Activated gamma-delta T cell treated with Interleukin-2 at 50 U/mL for 16 hours (primary cell): ENCODE measurements at places on chromosomes 4 and X.

- DNase-seq = no peak
Measured at GRCh38 chrX:86051741-86052140, 4.4 kb upstream of the CHM start.

DNA sequence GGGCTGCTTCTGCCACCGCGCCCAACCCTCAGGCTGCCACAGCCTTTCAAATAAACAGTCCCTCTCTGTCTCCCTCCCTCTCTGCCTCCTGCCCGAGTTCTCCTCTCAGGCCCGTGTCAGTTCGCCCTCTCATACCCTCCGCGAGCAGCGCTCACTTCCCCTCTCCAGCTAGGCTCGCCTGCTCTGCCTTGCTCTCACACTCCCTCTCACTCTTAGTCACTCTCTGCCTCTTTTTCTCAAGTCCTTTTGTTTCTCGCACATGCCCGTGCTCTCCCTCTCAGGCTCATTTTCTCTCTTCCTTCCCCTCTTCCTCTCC, 3.2 kb downstream of the EFNB1 start:
- DNase-seq = no peak

DNA sequence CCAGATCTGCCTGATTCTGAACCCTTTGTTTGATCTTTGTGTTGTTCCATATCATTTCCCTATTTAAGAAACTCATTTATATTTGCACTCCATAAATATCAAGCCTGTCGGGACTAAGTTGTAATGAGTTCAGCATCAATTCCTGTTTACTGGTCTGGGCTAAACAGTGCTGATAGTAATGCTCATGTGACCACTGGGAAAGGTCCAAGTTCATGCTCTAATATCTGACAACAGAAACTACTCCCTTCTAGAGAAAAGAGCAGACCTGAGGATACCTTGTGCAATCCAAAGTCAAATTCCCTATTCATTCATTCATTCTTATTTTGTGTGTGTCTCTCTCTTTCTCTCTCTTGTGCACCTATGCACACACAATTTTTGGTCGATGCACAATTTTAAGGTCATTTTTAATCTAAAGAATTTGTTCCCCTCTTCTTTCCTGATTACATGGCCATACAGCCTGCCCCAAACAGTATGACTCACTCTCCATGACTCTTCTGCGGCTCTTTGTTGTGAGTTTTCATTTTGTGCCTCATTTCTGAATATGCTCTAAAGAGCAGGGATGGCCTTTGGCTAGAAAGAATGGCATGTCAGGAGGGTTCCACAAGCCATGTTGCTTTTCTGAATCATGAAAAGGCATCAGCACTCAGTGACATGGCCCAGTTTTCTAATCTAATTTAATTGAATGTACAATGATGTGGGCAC, 664.3 kb downstream of the RPA4 start:
- no peak for DNase-seq

GRCh38 chr4:159077702-159078495, 25.0 kb upstream of the RAPGEF2 start:
- no peak for DNase-seq

DNA sequence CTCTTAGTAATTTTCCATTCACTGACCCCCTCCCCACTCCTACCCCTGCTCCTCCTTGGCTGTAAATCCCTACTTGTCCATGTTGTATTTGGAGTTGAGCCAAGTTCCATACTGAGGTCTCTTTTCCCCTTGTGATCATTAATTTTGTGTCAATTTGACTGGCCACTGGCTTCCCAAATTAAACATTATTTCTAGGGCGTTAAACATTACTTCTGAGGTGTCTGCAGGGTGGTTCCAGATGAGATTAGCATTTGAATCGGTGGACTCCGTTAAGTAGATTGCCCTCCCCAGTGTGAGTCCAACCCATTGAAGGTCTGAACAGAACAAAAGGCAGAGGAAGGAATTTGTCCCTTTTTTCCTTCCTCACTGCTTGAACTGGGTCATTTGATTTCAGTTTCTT, 25.7 kb downstream of the SLC39A8 start:
- DNase-seq = no peak

DNA sequence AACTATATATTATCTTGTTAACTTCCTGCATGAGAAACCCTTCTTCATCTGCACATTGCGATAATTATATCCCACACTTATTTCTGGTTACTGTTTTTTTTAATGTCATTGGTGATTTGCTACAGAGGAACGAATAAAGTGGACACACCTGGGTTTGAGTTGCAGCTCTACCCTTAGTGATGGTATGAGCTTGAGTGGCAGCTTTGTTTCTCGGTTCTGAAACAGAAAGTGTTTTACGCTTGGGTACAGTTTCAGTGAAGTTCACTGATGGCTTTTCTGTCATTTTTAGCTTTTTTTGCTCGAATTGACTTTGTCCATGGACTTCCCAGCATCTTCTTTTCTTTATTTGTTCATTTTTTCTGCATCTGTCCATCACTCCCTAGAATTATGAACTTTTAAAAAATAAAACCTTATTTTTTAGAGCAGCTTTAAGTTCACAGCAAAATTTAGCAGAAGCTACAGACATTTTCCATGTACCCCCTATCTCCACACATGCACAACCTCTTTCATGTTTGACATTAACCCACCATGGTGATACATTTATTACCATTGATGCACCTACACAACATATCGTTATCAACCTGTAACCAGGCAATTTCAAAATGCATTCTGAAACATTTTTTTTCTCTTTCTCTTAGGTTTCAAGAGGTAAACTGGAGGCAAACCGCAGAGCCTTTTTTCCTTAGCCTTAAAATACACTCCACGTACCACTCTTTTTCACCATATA, 1041.6 kb upstream of the PRKX start:
- no peak for DNase-seq

- DNase-seq = peak; percentile 62
Measured at GRCh38 chrX:48631376-48632090, 34.2 kb downstream of the WDR13 start.

- DNase-seq = no peak
Measured at GRCh38 chrX:46553935-46554334, 8.7 kb upstream of the ZNF674 start.

GRCh38 chr4:11635342-11635741, 206.6 kb upstream of the HS3ST1 start:
- no peak for DNase-seq

GRCh38 chr4:124903995-124904722, 191.6 kb upstream of the ANKRD50 start:
- no peak for DNase-seq

GRCh38 chr4:156113138-156113765, 159.6 kb upstream of the CTSO start:
- no peak for DNase-seq

DNA sequence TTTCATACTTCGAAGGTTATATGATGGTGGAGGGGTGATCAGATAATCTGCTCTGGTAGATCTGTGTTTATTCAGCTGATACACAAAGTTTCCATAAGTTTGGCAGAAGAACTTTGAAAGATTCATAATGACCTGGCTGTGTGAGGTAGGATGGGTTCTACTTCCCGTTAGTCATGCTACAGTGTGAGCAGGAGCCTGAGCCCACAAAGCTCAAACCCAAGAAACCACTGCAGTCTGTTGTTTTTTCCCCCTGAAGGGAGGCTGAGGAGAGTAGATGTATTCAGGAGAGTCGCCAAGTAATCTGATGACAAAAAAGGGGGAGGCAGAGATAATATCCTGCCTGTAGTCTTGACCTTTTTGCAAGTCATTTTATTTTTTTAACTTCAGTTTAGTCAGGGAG, 52.8 kb upstream of the PPP3CA start:
- DNase-seq = no peak

- no peak for DNase-seq
Measured at GRCh38 chr4:108556588-108557200, 63.7 kb upstream of the RPL34 start.

DNA sequence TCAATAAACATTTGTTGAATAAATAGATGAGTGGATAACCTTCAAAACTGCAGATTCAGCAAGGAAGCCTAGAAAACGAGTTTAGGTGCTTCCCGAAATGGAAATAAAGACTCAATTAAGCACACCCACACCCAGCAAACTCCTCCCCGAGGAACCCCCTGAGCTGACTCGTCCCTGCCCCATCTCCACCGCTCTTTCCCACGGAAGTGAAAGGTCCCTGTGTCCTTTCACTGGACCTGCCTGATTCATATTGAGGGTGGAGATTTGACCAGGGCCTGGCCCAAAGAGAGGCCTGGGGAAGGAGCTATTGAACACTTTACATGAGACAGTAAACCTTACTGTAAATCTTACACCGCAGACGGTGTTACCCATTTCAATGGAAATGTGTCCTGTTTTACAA, 129.1 kb downstream of the CPZ start:
- DNase-seq = no peak

DNA sequence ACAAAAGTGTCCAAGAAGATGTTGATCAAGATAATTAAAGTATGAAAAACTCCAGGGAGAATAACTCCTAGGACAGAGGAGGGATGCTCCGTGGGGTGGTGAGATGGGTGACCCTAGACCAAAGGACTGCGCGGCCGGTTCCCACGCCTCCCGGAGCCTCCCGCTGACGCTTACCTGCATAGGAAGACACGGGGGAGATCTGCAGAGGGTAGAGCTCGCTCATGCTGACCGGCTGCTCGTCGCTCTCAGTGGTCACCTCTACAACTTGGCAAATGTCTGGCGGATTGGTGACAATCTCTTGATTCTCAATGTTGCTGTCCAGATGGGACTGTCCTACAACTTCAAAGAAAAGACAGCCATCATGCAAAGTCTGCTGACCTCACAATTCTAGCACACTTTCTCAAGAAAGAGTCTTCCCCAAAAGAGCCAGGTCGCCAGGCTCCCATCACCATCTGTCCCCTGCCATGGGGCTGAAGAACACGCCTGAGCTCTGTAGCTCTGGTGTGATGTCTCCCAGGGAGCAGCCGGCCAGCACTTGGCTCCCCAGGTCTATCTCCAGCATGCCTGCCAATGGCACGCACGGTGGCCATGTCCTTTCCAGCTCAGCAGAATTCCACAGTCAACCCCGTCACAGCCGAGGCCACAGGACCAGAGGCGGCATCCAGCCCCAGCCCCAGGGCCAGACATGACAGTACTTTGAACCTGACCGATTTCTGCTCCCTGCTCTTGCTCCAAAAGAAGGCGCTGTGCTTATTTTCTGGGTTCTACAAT, 75.4 kb downstream of the IRF2 start:
- DNase-seq = no peak

DNA sequence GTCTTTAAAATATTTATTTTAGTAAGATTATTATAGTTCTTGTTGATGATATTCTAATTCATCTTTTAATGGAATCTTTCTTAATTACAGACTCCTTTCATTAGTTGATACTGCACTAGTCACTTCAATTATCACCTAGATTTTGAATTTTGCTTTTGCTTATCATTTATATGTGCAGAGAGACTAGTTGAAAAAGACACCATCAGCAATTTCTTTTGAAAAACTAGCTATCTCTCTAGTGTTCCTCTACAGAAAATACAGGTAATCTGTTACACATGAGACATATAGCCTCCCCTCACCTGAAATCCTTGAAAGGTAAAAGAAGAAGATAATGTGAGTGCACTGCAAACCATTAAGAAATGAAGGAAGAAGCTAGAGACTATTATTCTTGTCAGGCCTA, 31.3 kb downstream of the GPRIN3 start:
- no peak for DNase-seq

GRCh38 chr4:6595897-6596537, 21.0 kb downstream of the MAN2B2 start:
- no peak for DNase-seq

GRCh38 chrX:386768-387575, at the start of gene PPP2R3B:
PPP2R3B (minus strand) TSS chrX:386907; CDS start chrX:386691, 216 bp downstream.
- peak; percentile 98 for DNase-seq

DNA sequence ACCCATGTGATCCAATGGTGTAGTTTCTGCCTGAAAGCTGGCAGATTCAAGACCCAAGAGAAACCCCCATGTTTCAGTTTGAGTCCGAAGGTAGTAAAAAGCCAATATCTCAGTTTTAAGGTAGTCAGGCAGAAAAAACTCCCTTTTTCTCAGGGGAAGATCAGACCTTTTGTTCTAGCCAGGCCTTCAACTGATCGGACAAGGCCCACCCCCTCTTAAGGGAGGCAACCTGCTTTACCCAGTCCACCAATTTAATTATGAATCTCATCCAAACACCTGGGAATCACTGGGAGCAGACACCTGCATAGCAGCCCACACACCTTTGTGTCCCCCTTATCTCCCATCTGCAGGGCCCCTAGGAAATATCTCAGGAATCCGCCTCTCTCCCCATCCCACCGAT, 322.0 kb downstream of the STK32B start:
- no peak for DNase-seq

DNA sequence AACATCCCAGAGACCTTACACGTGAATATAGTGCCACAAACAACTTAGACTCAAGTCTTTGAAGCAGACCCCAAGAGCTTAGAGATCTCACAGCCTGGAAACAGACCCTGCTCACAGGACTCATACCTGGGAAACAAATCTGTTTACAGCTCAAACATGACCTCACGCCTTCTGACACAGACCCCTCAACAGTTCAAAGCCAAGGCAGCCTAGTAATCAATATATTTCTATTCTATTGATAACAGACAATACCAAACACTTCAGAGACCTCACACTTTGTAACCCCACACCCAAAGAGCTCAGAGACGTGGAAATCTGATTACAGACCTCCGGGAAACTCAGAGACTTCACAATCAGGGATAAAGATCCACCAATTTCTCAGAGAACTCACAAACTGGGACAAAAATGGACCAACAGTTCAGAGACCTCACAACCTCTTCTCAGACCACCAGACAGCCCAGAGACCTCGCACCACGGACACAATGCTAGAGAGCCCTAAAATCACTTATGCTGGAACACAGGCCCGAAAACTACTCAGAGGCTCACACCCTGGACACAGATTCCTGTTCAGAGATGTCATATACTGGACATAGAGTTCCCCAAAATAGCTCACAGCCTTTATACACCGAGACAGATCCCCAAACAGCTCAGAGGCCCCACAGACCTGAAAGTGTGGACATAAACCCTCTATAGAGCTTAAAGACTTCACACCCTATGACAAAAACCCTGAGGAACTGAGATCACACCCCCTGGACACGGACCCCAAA, 14.8 kb downstream of the SUV39H1 start:
- DNase-seq = no peak

DNA sequence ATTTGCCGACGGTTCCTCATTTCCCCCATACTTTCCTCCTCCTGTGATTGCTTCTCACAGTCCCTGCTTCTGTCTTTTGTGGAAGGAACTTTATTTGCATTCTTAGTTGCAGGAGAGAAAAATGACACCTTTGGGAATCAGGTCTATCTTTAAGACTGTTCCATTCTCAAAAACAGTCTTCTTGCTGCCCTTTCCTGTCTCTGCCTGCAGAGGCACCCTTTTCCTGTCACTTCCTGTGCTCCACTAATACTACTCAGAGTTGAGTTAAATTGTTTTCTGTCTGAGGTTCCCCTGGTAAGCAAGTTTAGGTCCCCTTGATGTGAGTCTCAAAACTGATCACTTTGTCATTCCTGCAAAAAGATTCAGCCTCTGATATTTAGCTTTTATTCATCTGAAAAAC, 208.8 kb upstream of the CLNK start:
- DNase-seq = no peak

DNA sequence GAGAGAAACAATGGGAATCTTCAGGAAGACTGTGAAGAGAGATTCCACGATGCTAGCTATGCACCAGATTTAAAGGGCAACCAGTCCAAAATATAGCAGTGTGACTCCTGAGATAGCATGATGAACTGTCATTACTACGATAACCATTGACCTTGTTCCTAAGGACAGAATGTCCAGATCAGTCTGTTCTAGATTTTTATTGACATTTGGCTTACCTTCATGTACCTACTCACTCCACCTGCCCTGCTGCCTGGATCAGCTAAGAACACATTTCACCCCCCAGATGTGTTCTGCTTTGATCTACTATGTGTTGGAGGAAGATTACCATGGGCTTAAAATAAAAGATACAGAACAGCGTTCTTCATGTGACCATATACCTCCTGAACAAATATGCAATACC, 50.1 kb downstream of the ELF2 start:
- no peak for DNase-seq

GRCh38 chr4:52665592-52665991, 6.5 kb upstream of the USP46 start:
- DNase-seq = no peak
